ENCODE measurements at places on chromosomes 1 and 21.

- no peak for DNase-seq
These were observed 27.7 kb upstream of the SPOCD1 start for GRCh38 chr1:31843506-31843905.

DNA sequence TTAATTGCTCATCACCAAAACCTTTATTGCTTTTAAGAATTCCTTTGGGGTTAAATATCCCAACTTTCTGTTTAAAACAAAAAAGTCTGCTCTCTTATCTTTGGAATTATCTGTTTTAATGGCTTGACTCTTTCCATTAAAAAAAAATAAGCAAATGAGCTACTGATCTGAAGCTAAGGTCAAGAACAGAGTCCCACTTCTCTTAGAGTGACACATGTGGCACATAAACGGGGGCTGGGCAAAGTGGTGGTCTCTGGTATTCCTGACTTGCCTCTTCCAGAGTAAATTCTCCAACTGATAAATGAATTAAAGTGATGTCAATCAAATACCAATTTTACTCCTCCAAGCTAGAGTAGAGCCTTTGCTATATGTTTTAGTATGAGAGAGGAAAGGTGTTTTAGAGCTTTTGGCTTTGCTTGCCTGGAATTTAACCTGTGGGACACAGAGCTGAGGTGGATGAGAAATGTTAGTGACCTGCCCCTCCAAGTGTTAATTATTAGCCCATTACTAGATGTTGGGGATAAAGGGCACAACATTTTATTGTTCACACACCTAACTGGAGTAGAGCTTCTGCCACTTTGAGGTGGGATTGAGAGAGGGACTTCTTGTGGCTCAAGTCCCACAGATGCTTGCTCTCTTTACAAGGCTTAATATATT, 864.0 kb downstream of the LRRIQ3 start:
- DNase-seq: no peak

- peak; percentile 56 for DNase-seq
These were observed 30.6 kb downstream of the LY9 start for GRCh38 chr1:160826546-160826945.

GRCh38 chr1:153679337-153680119, 1.0 kb downstream of the NPR1 start:
- no peak for DNase-seq

DNA sequence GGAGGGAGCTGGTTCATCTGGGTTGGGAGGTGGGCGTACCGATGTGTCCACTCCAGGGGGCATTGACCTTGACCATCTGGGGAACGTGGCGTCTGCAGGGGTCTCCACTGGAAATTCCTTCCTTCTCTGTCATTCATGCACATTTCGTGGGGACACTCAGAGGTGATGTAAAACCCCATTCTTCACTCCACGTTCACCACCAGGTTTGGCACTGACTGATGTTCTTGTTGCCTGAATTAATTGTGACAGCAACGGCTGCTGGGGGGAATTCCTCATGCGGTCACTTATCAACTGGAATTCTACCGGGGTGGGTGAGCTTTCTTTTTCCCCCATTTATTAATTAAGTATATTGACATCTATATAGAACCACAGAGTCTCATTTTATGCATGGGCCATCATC, 18.1 kb upstream of the POFUT2 start:
- no peak for DNase-seq

- no peak for DNase-seq
These were observed 1.1 kb downstream of the KLHDC9 start for GRCh38 chr1:161099090-161099802.

- DNase-seq: no peak
These were observed 10.4 kb downstream of the SH3BGRL3 start for GRCh38 chr1:26290122-26290881.

- DNase-seq: no peak
These were observed 5.5 kb downstream of the MRPS6 start for GRCh38 chr21:34078915-34079314.

- DNase-seq: no peak
These were observed 1.7 kb upstream of the COL18A1 start for GRCh38 chr21:45403133-45403824.

GRCh38 chr1:197675583-197676208, 99.6 kb downstream of the DENND1B start:
- no peak for DNase-seq

GRCh38 chr1:21298981-21299391, 8.7 kb upstream of the ECE1 start:
- DNase-seq: no peak

DNA sequence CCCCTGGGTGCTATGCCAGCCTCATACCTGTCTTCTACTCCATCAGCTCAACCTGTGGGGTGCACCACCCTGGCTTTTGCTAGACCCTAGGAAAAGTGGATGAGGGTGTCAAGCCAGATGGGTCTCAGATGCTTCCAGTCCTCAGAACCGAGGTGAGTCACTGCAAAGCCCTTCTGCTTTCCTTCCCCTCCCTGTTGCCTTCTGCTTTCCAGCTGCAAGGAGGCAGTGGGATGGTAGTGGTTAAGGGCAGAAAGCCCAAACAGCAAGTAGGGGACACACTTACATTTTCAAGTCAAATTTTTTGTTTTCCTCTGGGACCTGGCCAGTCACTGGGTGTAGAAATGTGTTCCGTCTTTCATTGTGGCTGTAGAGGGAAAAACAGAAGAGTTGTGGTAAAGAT, 60.7 kb upstream of the GOLT1A start:
- no peak for DNase-seq

DNA sequence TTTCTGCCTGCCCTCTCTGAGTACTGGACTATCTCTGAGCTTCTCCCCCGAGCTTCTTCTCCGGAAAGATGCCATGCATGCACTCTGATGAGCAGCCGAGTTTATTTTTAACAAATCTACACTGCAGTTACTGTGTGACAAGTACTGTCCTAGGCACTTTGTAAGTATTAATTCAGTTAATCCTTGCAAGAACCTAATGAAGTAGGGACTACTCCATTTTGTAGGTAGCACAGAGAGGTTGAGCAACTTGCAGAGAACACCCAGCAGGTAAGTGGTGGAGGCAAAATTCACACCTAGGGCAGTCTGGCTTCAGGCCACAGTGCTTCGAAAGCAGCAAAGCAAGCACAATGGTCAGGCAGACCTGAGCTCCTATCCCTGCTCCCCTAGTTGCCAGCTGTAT, 3.8 kb upstream of the TAL1 start:
- DNase-seq: no peak

- DNase-seq: no peak
These were observed 8.1 kb upstream of the PSRC1 start for GRCh38 chr1:109290998-109291397.

- no peak for DNase-seq
These were observed 1.7 kb downstream of the PCSK9 start for GRCh38 chr1:55040933-55041494.

DNA sequence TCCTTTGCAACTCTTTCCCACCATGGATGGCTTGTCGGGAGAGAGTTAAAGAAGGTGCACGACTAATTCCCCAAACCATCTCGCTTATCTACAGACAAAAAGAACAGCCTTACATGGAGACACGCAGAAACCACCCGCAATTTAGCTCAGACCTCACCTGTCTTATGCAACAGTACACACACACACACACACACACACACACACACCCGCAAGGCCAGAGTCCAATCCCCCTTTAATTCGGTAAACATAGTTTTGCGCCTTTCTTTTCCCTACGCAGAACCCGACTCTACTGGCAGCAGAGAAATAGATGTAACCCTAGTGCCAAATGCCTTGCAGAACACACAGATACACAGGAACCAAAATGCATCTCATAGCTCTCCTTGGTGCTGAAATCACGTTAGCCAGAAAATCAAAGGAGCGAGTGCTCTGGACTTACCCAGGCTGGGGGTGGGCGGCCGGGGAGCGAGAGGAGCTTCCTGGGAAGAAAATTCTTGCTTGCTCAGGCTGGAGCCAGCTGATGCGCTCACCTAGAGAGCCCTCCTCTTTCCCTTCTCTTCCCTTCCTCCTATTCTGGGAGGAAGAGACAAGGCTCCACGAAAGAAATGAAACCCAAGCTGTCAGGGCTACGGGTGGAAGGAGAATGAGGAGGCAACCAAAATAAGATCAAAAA, 470 bp downstream of the TNR start:
- no peak for DNase-seq

DNA sequence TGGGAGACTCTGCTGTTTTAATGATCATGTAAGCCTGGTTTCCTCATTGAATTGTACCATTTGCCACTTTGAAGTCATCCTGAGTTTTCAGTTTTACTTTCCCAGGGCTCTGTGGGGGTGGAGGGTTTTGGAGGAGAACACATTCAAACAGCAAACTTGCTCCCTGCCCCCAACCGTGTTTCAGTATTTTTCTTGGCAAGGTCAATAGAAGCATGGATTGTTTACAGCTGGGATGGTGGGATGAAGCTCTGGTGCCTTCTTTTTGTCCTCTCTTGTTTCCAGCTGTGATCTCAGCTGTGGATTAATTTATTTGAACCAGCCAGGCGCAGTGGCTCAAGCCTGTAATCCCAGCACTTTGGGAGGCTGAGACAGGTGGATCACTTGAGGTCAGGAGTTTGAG, 54.3 kb upstream of the SERBP1 start:
- no peak for DNase-seq

DNA sequence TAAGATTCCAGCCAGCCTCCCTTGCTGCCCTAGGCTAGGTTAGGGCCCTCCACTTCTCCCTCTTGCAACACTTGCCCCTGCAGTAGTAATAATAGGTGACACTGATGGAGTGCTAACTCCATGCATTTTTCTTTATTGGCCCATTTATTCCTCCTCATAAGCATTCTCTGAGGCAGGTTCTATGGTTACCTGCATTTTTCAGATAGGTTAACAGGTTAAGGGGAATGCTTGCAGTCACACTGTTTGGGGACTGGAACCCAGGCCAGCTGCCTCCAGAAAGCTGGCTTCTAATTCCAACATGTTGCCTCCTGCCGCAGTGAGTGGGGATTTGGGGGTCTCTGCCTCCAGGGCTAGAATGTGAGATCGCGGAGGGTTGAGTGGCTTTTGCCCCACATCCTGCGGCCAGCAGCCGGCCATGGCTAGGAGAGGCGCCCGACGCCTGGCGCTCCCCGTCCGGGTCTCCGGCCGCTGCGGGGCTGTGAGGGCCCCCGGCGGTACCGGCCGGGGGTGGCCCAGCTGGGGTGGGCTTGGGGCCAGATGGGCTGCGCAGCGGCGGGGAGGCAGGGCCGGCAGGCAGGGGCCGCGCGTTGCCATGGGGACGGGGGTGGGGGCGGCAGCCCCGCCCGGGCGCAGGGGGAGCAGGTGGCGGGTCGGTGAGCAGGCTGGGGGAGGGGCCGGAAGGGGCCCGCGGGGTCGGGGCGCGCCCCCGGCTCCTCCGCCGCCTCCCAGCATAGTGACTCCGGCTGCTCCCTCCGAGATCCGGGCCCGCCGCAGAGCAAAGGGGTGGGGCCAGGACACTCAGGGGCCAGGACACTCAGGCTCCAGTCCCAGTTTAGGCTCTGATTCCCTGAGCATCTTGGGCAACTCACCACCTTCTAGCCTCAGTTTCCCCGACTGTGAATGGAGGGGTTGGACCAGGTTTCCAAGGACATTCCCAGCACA, 68.4 kb upstream of the SSBP3 start:
- DNase-seq: no peak

GRCh38 chr1:151606384-151606783, 5.5 kb upstream of the SNX27 start:
- no peak for DNase-seq

- no peak for DNase-seq
These were observed 573.8 kb downstream of the LTN1 start for GRCh38 chr21:28418726-28419514.

DNA sequence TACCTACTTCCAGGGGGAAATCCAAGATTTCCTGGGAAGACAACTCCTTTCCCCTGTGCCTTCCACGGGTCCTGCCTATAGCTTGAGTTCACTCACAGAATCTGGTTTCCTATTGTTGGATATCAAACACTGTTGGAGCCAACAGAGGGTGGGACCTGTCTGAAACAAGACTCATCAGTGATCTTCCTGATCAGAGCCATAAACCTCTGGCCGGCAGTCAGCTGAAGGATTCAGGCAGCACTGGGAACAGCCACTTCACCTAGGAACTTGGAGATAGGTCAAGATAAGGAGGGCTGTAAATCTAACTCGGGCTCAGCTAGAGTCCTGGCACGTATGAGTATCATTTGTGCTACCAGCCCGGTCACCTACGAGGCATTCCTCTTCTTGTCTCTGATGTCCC, 23.3 kb downstream of the SH3BP5L start:
- DNase-seq: no peak
